Progenitor cell of endocrine pancreas (in vitro differentiated cells): ENCODE measurements at places on chromosomes 12 and 14. TPM values are rescaled to one million over a fixed set of nuclear protein-coding genes. Genes with fewer than 3 reads are reported as not detected.

DNA sequence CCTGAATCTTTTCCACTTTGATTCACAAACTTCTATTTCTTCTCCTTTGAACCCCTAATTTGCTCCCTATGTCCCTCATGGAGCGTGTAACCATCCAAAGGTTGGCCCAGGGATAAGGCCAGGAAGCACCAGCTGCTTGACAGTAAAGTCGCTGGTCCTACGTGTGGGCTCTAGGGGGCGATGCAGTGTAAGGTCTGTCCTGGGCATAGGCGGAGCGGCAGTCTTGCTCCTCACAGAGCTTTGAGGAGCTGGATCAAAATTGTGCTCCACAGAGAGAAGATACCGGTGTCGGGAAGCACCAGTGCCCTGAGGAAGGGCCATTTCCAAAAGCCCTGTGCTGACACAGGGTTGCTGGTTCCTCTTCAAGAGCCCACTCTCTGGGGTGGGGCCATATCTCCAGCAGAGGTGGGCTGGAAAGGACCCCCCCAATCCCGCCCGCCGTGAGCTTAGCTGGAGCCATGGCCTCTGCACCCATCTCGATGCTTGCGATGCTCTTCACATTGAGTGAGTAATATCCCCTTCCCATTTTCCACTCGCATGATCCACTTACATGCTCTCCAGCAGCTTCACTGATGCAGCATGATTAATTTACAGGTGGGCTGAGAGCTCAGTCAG is 49.9 kb upstream of the OR4E1 start:
- DNase-seq = no peak

DNA sequence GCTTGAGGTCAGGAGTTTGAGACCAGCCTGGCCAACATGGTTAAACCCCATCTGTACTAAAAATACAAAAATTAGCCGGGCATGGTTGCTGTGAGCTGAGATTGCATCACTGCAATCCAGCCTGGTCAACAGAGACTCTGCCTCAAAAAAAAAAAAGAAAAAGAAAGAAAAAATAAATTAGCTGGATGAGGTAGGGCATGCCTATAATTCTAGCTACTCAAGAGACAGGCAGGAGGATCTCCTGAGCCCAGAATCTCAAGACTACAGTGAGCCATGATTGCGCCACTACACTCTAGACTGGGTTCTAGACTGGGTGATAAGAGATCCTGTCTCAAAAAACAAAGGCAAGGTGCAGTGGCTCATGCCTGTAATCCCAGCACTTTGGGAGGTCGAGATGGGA is 16.9 kb downstream of the PPP4R3A start:
- no peak for DNase-seq

DNA sequence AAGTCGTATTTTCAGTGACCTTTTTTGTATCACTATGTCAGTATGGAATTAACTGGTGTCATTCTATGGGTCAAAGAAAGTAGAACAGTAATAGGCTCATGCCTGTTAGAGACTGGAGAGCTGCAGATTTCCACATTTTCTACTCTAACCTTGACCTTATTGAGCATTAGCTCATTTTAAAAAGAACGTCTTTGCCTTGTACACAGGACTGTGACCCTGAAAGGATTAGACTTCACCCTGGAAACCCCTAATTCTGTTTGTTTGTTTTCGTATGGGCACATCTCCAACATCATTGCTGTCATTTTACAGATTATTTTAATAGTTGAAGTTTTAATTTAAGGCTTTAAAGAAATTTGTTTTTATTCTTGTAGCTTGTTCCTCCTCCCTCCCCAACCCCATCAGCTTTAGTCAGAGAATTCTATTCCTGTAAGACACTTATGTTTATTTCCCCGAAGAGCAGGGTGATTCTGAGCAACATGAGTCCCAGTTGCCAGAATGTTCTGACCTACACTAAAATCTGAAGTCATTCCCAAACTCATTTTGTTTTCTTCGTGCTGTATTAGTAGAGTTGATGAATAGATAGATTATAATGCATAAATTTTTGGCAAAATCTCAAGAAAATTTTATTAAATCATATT is 451.3 kb downstream of the FOXG1 start:
- DNase-seq = no peak

DNA sequence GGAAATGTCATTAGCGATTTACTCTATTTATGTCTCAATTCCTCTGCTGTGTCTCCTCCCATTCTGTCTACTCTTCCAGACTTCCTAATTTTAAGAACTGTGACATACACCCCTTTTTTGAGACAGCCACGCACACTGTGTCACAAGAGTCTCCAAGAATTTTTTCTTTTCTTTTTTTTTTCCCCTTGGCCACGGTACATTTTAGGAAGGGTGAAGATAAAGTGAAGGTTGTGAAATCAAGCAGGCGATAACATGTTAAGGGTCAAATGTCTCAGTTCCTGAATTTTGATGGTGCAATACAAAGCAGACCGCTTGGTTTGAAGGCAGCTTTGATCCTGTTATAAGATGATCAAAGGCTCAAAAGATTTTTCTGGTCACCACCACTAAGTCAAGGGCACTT is 4.3 kb downstream of the OLR1 start:
- DNase-seq = no peak

The AQP6 gene
- 0.29 TPM in 1 of 2 replicates, not detected in the other for total RNA-seq
